Activated CD4-positive, alpha-beta T cell treated with anti-CD3 and anti-CD28 coated beads, Interleukin-2, amount 50 U/mL, for 48 hours (primary cell): ENCODE measurements at places on chromosomes 16 and 17.

GRCh38 chr17:19940722-19941464 lies 36.7 kb downstream of the AKAP10 start:
- DNase-seq: no peak

GRCh38 chr16:87358696-87359095 lies 24.9 kb downstream of the FBXO31 start:
- DNase-seq: no peak

DNA sequence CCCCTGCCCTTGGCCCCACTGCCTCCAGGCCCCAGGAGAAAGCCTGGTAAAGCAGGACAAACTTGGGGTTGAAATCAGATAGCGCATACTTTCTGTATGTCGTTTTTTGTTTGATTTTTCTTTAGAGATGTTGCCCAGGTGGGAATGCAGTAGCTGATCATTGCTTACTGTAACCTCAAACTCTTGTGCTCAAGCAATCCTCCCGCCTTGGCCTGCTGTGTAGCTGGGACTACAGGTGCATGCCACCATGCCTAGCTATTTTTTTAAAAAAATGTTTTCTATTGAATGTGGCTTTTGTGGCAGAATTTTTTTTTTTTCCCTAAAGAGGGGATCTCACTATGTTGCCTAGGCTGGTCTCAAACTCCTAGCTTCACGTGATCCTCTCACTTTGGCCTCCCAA lies 11.1 kb upstream of the CCL5 start:
- DNase-seq: no peak

DNA sequence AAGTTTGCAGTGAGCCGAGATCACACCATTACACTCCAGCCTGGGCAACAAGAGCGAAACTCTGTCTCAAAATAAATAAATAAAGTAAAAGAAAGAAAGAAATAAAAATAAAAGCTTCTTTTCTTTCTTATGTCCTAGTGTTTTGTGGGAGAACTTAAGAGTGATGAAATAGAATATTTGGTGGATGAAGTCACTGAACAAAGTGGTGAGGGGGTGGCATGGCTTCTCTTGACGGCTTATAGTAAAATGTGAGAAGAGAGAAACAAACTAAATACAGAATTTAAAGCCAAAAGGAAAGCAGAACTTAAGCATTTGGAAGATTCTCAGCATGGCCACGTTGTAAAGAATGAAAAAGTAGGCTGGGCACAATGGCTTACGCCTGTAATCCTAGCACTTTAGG lies 15.3 kb downstream of the SGF29 start:
- no peak for DNase-seq

DNA sequence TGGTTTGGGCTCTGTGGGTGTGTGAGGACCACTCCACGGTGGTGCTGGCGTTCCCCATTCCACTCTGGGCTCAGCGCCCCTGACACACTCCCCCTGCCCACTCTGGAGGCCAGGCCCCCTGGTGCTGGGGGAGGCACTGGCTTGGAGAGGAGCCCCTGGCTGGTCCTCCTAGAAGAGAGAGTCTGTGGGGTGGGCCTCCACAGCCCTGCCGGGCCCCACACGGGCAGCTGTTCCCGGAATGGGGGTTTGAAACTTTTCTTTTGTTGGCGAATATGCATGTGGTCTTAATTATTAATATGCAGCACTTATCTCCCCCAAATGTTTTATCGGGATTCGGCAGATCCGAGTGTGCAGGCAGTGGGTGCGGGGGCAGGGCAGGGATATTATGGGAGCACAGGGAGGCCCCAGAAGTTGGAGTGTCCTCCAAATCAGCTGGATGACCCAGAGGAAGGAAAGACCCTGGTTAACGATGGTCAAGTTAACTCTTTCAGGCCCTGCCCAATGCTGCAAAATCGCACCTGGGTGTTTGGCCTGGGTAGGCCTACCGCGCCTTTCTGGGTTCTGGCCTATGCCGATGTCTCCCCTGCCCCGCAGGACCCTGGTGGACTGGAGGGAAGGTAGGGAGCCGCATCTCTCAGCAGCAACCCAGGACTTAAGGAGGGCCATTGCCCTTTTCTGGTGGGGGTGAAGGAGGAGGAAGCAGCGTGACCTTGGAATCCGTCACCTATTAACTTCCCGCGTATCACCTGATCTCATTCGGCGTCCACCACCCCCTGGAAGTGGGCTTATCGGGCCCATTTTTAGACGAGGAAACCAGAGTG lies 36.0 kb downstream of the TMEM235 start:
- DNase-seq: no peak

GRCh38 chr17:63138713-63139112 lies 172.7 kb downstream of the TANC2 start:
- DNase-seq: no peak

- no peak for DNase-seq
These were observed 52.6 kb upstream of the MAP3K14 start for GRCh38 chr17:45369421-45369820.

- DNase-seq: peak; percentile 51
These were observed 5.0 kb upstream of the TLCD2 start for GRCh38 chr17:1714980-1715802.

DNA sequence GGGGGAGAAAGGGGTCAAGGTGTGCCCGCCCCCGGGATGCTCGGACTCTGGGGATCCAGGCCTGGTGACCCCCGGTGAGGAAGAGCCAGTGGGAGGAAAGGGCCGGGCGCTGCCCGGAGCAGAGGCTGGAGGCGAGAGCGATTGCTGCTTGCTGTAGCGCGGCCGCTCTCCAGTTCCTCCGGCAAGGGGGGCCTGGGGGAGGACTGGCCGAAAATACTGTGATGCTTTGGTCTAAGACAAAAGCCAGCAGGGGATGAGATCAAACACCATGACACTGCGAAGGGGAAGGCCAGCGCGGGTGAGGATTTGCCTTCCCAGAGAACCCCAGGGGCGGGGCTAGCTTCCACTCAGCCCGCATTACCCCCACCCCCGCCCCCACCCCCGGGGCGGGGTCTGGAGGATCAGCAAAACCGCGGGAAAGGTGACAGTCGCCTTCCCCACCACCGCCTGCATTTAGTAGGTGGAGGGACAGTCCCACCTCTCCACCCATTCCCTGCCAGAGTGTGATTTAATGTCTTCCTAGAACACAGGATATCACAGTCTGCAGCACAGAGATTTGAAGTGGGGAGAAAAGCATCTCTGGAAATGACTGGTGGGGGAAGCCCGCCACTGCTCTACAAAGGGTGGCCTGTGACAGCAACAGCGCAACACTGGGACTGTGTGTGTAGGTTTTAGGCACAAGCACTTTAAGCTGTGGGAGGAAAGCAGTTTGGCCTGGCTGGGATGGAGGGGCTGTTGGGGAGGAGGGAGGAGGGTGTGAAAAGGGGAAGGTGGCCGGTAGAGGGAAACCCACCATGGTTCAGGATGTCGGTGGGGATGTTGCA lies 25.7 kb downstream of the MRC2 start:
- peak; percentile 97 for DNase-seq
